ENCODE measurements at places on chromosomes 5 and 9.

GRCh38 chr5:178831049-178831448, 28.7 kb upstream of the ZNF354B start:
- no peak for DNase-seq

DNA sequence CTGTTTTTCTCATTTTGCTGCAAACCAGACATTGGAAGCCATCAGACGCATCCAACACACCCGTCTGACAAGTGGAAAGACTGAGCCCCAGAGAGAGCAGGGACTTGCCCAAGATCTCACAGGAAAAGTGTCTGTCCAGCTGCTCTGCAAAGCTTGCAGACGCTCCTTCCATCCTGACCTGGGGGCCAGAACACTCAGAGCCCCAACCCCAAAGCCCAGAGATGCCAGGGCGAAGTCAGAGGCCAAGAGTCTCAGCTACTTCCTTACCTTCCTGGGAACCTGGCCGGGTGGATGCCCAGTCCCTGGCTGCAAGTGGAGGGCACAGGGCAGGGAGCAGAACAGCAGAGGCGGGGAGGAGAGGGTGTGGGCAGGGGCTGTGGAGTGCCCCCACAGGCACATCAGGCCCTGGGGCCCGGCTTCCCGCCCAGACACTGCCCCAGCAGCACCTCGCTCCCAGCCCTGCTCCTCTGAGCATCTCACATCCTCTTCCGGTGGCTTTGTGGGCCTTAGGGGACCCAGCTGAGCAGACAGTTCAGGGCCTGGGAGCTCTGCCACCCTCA, 9.7 kb upstream of the RALGDS start:
- DNase-seq: no peak

DNA sequence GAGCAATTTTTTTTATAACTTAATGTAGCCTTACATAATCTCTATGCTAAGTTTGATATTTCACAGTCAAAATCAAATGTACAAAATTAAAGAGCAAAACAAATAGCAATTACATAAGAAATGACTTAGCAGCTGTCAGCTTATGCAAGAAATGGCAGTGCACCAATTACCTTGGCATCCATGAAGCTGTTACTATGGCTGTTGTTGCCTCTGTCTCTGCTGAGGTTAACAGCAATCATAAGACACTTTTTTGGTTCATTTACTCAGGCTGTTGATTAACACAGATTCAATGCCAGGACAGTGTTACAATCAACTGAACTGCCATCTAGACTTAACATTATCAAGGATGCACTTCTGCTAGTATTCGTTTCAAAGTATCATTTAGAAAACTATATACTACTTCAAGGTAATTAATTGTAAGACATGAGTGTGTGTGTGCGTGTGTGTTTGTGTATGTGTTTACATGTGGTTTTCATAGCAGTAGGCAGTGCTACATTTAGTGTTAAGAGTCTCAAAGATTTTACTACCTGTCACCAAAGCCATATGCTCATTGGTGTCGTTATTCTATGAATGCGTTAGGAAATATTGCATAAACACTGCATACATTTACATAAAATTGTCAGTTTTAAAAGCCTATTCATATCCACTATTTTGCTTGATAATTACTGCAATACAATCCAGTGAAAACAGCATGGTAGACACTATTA, 1084.2 kb upstream of the COX7C start:
- no peak for DNase-seq

DNA sequence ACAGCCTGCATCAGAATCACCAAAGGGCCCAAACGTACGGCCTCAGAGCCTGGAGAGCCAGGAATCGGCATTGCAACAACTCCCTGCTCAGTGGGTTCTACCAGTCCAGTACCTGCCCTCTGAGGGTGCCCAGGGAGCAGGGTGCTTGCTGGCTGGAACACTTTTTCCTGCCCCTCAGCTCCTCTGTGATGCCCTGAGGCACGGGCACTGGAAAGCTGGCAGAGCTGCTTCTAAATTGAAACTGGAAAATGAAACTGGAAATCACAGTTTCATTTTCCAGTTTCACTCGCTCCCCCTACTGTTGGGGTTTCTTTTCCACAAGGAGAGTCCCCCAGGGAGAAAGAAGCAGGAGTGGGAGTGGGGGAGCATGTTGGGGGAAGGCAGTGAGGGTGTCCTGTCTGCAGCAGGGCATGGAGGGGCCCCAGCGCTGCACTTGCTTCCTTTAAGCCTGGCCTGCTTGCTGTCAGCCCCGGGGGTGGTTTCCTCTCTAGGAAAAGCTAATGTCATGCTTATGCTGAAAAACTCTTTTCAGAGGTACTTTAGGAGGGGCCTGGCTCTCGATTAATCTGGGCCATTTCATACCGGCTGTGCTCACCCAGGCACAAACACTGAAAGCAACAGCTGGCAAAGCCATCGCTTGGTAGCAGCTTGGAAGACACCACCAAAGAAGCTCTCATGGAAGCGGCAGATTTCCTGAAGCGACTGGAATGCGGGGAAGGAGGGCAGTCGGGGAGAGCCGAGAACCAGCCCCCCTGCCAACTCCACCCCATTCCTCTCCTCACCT, 26.2 kb downstream of the IRF1 start:
- no peak for DNase-seq

DNA sequence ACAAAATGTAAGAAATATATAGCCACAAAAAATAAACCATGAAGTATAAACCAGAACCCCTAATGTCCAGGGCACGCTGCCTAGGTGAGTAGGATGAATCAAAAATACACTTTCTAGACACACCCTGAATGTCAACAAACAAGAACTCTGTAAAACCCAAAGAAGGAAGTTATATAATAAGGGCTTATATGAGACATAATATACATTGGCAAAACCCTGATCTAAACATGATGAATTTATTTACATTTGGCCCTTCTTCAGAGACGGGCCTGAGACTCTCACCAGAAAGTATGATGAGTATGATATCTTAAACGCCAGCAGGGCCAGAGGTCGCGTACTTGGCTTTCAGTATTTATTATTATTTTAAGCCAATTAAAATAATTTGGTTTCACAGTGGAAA, 125.1 kb upstream of the FST start:
- no peak for DNase-seq

DNA sequence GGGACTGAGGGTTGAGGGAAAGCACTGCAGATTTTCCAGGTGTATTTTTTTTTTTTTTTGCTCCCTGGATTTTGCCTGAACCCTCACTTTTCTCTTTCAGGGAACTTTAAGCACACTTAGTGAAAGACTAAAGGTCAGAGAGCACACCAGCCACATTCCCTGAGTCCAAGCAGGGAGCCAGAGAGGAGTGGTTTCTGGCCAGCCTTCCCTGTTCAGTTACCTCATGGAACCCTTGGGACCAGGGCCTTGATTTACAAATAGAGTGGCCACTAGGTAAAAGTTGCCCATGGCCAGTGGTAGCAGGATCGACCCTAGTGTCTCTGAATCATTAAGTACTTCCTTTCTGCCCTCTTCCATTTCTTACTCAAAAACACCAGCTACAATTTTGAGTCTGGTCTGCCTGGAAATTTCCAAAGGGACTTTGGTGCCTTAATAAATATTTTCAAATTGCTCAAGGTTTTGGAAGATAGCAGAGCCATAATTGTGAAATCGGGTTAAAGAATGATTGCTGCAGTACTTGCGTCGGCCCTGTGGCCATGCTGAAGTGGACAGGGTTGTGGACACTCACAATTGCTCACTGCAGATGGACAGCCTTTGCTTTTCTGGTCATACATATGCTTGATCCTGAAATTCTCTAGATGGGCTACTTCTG, 14.5 kb downstream of the PALM2AKAP2 start:
- DNase-seq: no peak

- no peak for DNase-seq
Measured at GRCh38 chr5:79235261-79235633, 684 bp upstream of the JMY start.

- no peak for DNase-seq
Measured at GRCh38 chr5:127571314-127572131, 54.1 kb downstream of the PRRC1 start.

GRCh38 chr9:120715389-120715924, 1.2 kb upstream of the MEGF9 start:
- no peak for DNase-seq

DNA sequence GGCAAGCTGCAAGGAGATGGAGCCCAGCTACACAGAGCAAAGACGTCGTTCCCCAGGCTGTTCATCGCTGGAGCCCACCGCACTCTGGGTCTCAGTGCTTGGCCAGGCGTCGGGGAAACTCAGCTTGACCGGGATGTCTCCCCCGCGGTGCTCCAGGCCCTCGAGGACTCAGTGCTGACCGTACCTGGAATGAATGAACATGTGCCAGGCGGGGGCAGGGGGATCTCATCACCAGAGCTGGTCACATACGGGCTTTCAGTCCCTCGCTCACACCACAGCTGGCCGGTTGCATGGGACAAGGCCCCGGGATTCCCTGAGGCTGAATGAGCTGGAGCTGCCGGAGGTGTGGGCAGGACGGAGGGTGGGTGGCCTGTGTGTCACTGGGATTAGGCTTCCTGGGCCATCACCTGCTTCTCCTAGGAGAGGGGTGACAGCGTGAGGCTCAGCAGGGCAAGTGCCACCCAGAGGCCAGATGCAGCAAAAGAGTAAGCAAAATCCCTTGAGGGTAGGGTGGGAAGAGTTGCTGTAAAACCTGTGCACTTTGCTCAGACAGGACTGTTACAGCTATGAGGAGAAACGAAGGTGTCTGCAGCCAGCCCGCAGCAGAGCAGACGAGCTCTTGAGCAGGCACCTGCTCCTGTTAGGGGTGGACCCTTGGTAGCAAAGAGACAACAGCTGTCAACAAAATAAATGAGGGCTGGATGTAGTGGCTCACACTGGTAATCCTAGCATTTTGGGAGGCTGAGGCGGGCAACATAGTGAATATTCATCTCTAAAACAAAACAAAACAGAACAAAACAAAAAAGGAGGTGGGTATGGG, 70.7 kb upstream of the RAPGEF1 start:
- no peak for DNase-seq

DNA sequence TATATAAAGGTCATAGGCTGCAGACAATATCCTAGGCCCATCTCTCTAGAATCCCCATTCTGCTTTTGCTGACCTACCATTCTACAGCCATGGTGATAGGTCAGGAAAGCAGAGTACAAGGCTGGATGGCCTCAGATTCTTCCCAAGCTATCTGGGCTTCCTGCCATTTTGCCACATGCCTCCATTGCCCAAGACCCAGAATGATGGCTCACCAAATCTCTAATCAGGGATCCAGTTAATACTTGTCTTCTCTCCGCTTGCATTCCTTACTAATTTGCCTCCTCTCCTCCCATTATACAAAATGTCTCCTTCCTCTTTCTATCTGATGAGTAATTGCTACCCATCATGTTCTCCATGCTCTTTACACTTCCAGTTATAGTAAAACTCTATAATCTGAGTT, 22.7 kb upstream of the NDUFS4 start:
- DNase-seq: no peak

GRCh38 chr9:113690055-113690740, 185.9 kb upstream of the ZNF618 start:
- no peak for DNase-seq

- DNase-seq: no peak
Measured at GRCh38 chr5:178502401-178503100, 87.6 kb downstream of the COL23A1 start.

Measured in cortex of kidney (tissue), 1 donor.